ENCODE measurements at places on chromosomes 1 and 21. TPM values are rescaled to one million over a fixed set of nuclear protein-coding genes. Genes with fewer than 3 reads are reported as not detected.

The BMP8A gene
- polyA plus RNA-seq = 0.66 TPM

GRCh38 chr21:30615199-30615598 is 1.0 kb upstream of the KRTAP20-1 start:
- no peak overlapping the region for H3K27ac ChIP-seq
- DNase-seq = no peak
- no peaks in the 10 kb centered on the region for H3K36me3 ChIP-seq

- H3K27ac ChIP-seq = no peak overlapping the region
- no peaks in the 10 kb centered on the region for H3K27me3 ChIP-seq
- H3K4me3 ChIP-seq = no peak overlapping the region
- no peak for DNase-seq
These were observed 20.5 kb downstream of the COL6A1 start for GRCh38 chr21:46001821-46002681.

GRCh38 chr1:204380293-204380831 is 20.6 kb upstream of the PLEKHA6 start:
- H3K4me1 ChIP-seq = peaks cover 27% of the 10 kb centered on the region
- DNase-seq = no peak
- H3K27ac ChIP-seq = no peak overlapping the region
- no peak overlapping the region for H3K4me3 ChIP-seq

DNA sequence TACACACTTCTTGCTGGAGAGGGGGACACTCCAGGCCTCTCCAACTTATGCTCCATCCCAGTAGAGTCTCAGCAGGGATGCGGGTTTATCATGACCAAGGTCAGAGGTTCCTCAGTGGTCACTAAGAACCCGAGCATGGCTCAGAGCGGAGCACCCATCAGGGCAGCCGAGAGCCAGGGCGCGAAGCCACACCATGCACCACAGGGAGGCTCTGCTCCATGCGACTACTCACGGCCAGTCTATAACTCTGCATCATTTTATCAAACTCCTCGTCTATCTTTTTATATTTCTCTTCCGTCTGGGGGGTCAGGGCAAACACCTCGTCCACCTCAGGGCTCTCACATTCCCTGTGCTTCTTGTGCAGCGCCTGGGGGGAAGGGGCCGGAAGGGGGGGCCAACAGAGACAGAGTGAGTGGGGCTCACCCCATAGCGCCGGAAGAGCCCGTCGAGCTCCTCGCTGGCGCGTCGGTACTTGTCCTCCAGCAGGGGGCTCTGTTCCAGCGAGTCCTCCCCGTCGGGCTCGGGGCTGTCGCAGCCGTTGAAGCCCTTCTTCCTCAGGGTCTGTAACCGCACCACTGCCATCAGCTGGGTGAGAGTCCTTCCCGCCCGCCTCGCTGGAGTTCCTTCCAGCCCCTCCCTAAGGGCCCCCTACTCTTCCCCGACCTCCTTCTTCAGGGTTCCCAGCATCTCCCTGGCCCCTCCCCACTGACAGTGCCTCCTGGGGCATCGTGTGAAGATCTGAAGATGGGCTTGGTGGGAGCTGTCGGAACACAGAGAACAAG is 20.0 kb downstream of the MEF2D start:
- H3K4me3 ChIP-seq = no peak overlapping the region
- DNase-seq = peak; percentile 65
- no peak overlapping the region for H3K27ac ChIP-seq
- no peaks in the 10 kb centered on the region for H3K27me3 ChIP-seq

The CLCA4 gene
- not detected for polyA plus RNA-seq

GRCh38 chr1:228752675-228753265 is 17.5 kb downstream of the RHOU start:
- no peaks in the 10 kb centered on the region for H3K27me3 ChIP-seq
- H3K4me3 ChIP-seq = no peak overlapping the region
- no peak overlapping the region for H3K27ac ChIP-seq
- peaks cover 14% of the 10 kb centered on the region for H3K4me1 ChIP-seq
- no peak for DNase-seq

GRCh38 chr1:44220001-44220751 is 6.9 kb downstream of the DMAP1 start:
- no peak overlapping the region for H3K27ac ChIP-seq
- H3K27me3 ChIP-seq = no peaks in the 10 kb centered on the region
- H3K36me3 ChIP-seq = peaks cover 76% of the 10 kb centered on the region
- H3K4me1 ChIP-seq = peaks cover 22% of the 10 kb centered on the region
- DNase-seq = peak; percentile 37

The C8B gene
- polyA plus RNA-seq = not detected

DNA sequence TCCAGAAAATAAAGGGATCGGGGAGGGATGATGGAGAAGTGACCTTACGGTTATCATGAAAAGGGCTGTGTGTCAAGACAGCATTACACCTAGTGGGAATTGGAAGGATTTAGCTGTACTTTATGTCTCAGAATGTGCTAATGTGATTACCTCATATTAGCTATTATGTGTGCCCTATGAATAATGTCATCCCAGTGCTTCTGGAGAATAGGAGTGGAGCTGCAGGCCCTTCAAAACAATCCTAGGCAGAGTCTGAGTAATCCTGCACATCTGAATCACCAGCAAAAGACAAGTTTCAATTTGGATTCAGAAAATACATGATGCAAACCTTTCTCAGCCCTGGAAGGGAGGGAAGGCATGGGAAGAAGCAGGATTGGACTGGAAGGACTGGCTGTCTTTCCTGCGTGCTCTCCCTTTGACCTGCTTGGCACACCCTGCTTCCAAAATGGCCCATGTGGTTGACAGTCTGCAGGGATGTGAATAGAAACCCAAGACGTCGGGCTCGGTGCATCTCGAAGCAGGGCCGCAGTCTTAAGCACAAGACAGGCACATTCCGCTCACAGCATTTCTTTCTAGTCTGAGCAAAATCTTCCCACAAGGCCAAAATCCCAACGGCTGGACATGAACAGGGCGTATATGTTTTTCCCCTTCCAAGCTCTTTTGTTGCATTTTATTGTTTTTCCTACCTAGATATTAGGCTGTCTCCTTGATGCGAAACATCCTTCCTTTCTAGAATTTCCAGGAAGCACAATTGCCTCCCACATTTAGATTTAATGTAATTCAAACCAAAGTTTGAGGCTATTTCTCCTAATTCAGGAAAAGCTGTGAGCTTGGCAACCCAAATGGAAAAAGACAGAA is 54.3 kb upstream of the TARBP1 start:
- no peaks in the 10 kb centered on the region for H3K27me3 ChIP-seq
- H3K4me3 ChIP-seq = no peak overlapping the region
- H3K27ac ChIP-seq = peak overlapping the region; percentile 82
- H3K4me1 ChIP-seq = peaks cover 14% of the 10 kb centered on the region
- DNase-seq = no peak

DNA sequence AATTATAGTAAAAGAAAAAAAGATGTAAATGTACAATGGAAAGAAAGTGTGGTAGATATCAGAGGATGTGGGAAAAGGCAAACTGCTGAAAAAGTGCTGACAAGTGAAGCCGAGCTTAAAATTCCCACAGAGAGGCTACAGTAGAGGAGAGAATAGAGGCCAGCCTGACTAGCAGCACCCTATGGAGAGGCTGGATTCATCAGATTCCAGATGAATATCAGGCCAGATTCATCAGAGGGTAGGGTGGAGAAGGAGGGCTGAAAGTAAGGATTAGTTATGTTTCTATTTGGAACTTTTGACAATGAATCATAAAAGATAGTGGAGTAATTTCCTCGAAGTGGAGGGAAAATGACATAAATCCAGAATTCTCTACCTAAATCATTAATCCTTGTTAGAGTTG is 60.4 kb upstream of the NEK7 start:
- H3K36me3 ChIP-seq = no peaks in the 10 kb centered on the region
- no peak for DNase-seq
- no peak overlapping the region for H3K27ac ChIP-seq
- no peaks in the 10 kb centered on the region for H3K27me3 ChIP-seq
- H3K4me3 ChIP-seq = no peak overlapping the region
- H3K4me1 ChIP-seq = no peaks in the 10 kb centered on the region

The CD2 gene
- polyA plus RNA-seq = 6.3 TPM

DNA sequence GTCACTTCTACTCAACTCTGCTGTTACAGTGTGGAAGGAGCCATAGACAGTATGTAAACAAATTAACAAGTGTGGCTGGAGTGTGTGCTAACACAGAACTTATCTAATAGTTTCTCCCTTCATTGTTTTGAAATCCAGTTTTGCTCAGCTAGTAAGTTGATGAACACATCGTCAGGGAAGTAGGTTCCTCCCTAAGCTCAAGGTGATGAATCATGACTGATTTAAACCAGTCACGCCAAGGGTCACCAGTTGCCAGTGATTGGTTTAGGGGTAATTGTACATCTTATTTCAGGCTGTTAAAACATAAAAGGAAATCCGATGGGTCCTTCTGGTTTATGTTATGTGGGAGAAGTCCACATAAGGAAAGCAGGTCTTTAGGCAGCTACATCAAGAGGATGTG is 97.0 kb upstream of the CHODL start:
- H3K4me3 ChIP-seq = no peak overlapping the region
- H3K27me3 ChIP-seq = no peaks in the 10 kb centered on the region
- H3K27ac ChIP-seq = no peak overlapping the region
- no peak for DNase-seq
- H3K36me3 ChIP-seq = no peaks in the 10 kb centered on the region

DNA sequence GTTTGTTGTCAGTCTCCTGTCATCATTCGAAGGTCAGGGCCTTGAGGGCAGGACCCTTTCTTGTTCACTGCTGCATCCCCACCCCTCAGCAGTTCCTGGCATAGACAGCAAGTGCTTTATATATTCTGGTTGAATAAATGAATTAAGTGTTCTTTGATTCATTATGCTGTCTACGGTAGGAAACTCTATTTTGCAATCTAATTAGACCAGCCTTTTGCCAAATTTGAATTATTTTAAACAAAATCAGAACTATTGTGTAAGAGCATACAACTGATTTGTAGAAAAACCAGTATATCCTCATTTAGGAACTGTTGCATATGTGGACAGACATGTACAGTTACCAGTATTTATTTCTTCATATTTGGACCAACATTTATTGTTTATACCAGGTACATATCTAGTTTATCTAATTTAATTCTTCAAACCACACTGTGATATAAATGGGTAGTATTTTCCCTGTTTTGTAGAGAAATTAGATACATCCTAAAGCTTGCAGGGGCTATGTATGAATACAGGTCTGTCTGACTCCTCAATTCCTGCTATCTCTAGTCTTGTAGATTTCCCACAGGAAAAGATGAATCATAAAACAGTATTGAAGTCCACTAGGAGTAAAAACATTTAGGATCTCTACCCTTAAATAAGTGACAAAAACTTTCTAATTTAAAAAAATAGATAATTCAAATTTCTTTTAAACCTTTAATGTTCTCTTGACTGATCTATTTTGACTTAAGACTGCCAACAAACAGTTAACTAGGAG is 10.4 kb downstream of the MGST3 start:
- DNase-seq = no peak
- H3K27ac ChIP-seq = no peak overlapping the region
- H3K36me3 ChIP-seq = peaks cover 3% of the 10 kb centered on the region
- H3K4me1 ChIP-seq = peaks cover 7% of the 10 kb centered on the region

The AGO1 gene
- 16.8 TPM for polyA plus RNA-seq

The AMY1B gene
- polyA plus RNA-seq = not detected

The PRDM16 gene
- polyA plus RNA-seq = 6.0 TPM

DNA sequence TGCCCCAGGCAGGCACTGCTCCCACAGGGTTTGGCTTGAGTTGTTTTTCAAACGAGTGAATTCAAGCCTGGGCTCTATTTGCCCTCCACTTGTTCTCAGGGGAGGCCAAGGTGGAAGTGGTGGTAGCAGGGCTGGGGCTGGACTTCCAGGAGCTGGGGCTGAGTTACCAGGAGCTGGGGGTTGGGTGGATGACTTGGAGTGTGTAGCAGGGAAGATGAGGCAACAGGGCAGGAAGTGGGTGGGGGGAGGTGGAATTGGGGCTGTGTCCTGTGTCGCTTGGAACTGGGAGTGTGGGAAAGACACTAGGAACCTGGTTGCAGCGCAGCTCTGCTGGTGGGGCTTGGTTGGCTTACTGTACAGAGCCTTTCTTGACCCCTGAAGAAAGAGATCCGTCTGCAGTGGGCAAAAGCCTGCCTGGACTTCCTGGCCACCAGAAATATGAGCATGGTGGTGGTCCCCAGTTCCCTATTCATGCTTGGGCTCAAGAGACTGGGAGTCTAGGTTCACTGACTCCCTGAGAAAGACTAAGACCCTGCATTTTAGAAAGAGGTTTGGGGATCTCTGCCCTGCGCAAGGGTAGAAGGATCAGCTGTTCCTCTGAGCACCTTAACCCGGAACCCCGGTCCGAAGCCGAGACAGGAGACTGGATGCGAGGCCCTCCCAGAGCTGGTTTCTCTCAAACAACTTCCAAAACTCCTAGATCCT is 3.1 kb downstream of the TFAP2E start:
- no peaks in the 10 kb centered on the region for H3K4me1 ChIP-seq
- H3K27ac ChIP-seq = no peak overlapping the region
- no peak overlapping the region for H3K4me3 ChIP-seq
- DNase-seq = peak; percentile 19
- no peaks in the 10 kb centered on the region for H3K36me3 ChIP-seq

The PEA15 gene
- polyA plus RNA-seq = 41.5 TPM

The GNAT2 gene
- polyA plus RNA-seq = not detected

The MTX1 gene
- 44.9 TPM for polyA plus RNA-seq

DNA sequence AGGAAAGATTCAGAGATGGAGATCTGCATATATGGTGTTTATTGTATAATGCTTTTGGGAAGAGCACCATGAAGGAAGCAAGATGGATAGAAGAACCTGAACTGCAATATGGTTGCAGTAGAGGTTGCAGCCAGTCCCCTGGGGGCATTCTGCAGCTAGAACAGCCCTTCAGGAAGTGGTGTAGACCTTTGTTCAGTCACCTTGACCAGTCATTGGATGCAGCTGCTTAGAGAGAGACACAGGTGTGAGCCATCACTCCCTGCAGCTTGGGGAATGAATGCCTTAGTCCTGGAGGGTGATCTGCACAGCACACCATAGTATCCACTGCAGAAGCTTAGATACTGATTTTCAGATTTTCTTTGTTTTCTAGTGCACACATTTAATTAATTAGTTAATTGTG is 42.3 kb downstream of the NEK7 start:
- no peaks in the 10 kb centered on the region for H3K36me3 ChIP-seq
- no peaks in the 10 kb centered on the region for H3K27me3 ChIP-seq
- peaks cover 5% of the 10 kb centered on the region for H3K4me1 ChIP-seq
- H3K27ac ChIP-seq = no peak overlapping the region
- H3K4me3 ChIP-seq = no peak overlapping the region

GRCh38 chr1:21651214-21652042 is 17.7 kb downstream of the RAP1GAP start:
- no peak overlapping the region for H3K4me3 ChIP-seq
- H3K4me1 ChIP-seq = peaks cover 3% of the 10 kb centered on the region
- peak overlapping the region; percentile 6 for H3K27ac ChIP-seq

The GJC2 gene
- polyA plus RNA-seq = not detected

The UBL4B gene
- polyA plus RNA-seq = not detected

- no peak for DNase-seq
- no peak overlapping the region for H3K27ac ChIP-seq
- H3K4me1 ChIP-seq = no peaks in the 10 kb centered on the region
- no peaks in the 10 kb centered on the region for H3K27me3 ChIP-seq
- H3K4me3 ChIP-seq = no peak overlapping the region
These were observed 356.5 kb downstream of the GPATCH2 start for GRCh38 chr1:217274416-217274815.

GRCh38 chr1:204088596-204088995 is 15.7 kb downstream of the SOX13 start:
- no peak for DNase-seq
- H3K27ac ChIP-seq = no peak overlapping the region
- H3K4me3 ChIP-seq = no peak overlapping the region
